ENCODE measurements at places on chromosomes 4 and X. TPM values are rescaled to one million over a fixed set of nuclear protein-coding genes. Genes with fewer than 3 reads are reported as not detected.

TMEM35A gene
- total RNA-seq, result 1.2 TPM

DNA sequence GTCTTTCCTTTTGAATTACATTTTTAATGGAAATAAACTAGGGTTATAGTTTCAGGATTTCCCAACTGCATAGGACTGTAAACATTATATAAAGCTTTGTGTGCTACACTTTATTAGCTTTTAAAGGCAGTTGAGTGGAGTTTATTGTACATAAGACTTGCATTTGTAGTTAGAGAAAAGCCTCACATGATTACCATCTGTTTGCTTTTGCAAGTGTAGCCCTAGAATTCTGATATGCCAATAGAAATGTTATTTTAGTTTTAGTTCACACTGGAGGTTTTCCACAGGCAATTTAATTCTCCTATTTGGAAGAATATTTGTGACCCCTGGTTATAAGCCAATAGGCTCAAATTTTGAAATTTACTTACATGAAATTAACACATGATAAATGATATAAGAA is 41.3 kb upstream of the ANK2 start:
- no peaks in the 10 kb centered on the region for H3K36me3 ChIP-seq
- no peak overlapping the region for H3K27ac ChIP-seq
- no peak overlapping the region for H3K4me3 ChIP-seq
- H3K27me3 ChIP-seq, result no peaks in the 10 kb centered on the region
- DNase-seq, result no peak
- H3K4me1 ChIP-seq, result no peaks in the 10 kb centered on the region

HERC5 gene
- total RNA-seq, result 8.0 TPM

- peaks cover 5% of the 10 kb centered on the region for H3K4me1 ChIP-seq
- H3K27ac ChIP-seq, result no peak overlapping the region
- DNase-seq, result no peak
- no peak overlapping the region for H3K4me3 ChIP-seq
Measured at GRCh38 chr4:3829956-3830773, 64.0 kb downstream of the ADRA2C start.

DNA sequence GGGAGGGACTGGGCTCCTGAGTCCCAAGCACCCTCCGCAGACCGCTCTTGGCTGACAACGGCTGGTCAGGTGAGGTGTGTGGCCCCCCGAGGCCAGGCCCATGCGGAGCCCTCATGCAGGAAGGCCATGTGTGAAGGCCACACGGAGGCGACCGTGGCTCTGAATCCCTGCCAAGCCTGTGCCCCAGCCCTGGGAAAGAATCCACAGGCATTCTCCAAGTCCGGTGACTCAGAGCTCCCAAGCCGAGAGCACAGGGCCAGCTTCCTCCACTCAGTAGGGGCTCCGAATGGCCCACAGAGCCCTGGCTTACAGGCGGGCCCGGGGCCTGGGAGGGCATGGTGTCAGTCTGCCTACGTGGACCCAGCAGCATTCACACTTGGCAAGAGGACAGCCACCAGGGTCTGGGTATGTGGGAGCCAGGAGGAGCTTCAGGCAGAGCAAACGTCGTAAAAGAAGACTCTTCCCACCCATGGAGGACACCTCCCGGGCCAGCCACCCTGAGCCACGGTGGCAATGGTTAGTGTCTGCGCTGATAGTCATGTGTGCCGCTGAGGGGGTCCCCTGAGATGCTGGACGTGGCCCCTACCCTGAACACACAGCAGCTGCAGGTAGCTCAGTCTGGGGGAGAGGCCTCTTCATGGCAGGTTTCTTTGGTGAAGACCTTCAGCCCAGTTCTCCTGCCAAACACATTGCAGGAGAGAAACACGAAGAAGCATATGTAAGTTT is 105.7 kb downstream of the PSAPL1 start:
- H3K27ac ChIP-seq, result no peak overlapping the region
- no peak overlapping the region for H3K4me3 ChIP-seq
- peaks cover 5% of the 10 kb centered on the region for H3K4me1 ChIP-seq
- DNase-seq, result no peak
- no peaks in the 10 kb centered on the region for H3K36me3 ChIP-seq

DNA sequence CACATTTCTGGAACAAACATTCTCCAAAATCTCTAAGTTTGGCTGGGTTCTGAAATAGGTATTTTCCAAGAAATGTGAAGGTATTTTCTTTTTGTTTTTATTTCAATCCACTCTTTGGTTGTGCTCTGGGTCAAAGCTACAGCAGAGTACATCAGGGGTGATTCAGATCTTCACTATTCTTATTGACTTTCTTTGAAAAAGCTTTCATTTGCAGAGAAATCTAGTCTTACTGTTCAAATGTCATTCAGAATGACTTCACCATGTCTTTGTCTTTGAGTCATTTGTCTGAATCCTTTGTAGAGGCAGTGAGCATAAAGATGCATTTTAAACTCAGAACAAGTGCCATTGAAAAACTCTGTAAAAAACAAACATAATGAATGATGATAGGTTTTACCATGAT is 547.2 kb upstream of the ADGRL3 start:
- H3K4me3 ChIP-seq, result no peak overlapping the region
- H3K27me3 ChIP-seq, result no peaks in the 10 kb centered on the region
- no peaks in the 10 kb centered on the region for H3K36me3 ChIP-seq
- no peak for DNase-seq
- H3K4me1 ChIP-seq, result no peaks in the 10 kb centered on the region

Data from left lung (tissue), 14 donors.